ENCODE measurements at places on chromosomes 1 and 21. TPM values are rescaled to one million over a fixed set of nuclear protein-coding genes. Genes with fewer than 3 reads are reported as not detected.

- DNase-seq = peak; percentile 67
Observed at GRCh38 chr1:32759997-32760623, 57.0 kb downstream of the YARS1 start.

GRCh38 chr1:212438831-212439237 lies 6.1 kb downstream of the NENF start:
- DNase-seq = no peak

DNA sequence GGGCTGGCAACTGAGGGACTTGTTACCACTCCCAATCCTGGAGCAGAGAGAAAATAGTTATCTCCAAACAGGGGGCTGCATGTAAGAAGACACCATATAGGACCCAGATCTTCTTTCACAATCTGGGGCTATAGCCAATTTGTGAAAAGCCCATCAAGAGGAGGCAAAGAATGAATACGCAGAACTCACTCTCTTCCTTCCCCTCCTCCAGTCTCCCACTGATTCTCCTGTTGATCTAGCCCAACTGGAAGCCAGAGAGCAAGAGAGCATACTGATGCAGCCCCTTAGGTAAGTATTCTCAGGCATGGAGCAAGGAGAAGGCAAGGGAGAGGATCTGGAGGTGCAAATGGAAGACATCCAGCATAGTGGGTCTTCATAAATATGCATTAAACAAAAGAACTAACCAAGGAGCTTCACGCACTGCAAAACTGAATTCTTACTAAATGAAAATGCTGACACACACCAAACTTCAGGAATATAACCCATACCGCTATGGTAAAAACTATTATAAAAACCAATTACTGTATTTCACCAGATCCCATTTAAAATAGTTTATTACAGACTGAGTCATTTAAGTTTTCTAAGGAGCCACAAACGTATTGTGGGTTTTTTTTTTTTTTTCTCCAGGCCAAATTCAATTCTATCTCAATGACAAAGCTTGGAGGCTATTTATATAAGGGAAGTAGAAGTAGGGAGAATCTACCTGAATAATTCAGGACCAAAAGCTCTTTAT lies 15.5 kb upstream of the HMGB4 start:
- DNase-seq = no peak

DNA sequence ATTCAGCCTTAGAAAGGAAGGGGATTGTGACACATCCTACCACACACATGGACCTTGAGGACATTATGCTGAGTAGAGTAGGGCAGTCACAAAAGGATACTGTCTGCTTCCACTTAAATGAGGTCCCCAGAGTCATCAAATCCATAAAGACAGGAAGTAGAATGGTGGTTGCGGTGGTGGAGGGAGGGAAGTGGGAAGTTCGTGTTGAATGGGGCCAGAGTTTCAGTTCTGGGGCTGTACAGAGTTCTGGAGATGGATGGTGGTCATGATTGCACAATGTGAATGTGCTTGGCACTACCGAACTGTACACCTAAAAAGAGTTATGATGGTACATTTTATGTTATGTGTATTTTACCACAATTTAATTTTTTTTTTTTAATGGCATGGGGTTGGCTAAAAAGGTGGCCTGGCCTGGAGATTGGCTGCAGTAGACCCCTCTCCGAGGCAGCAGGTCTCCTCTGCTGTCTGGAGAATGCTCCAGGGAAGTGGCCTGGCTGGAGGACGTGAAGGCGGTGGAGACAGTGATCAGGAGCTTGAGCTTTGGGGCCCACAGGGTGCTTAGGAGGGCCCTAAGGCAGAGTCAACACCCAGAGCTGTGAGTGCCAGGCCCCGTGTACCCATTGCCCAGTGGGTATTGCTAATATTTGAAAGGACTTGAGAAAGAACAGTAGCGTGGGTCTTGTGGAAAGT lies 30.4 kb downstream of the IFNGR2 start:
- no peak for DNase-seq

DNA sequence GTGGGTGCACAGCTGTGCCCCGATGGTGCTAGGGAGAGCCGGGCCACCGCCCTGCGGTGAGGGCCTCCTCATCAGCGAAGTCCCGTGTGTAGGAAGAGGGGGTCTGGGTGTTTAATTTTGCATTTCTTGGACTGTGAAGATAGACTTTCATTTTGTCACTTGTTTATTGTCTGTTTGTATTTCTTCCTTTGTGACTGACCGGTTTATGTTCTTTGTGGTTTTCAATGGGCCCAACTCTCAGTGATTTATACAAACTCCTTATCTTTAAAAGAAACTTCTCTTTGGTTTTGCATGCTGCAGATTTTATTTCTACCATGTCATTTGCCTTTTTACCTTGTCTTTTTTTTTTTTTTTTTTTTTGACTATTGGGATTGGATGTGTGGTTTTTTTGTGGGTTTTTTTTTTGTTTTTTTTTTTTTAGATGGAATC lies 65.1 kb downstream of the COL18A1 start:
- no peak for DNase-seq

- DNase-seq = no peak
Observed at GRCh38 chr1:232985882-232986526, 35.6 kb downstream of the NTPCR start.

DNA sequence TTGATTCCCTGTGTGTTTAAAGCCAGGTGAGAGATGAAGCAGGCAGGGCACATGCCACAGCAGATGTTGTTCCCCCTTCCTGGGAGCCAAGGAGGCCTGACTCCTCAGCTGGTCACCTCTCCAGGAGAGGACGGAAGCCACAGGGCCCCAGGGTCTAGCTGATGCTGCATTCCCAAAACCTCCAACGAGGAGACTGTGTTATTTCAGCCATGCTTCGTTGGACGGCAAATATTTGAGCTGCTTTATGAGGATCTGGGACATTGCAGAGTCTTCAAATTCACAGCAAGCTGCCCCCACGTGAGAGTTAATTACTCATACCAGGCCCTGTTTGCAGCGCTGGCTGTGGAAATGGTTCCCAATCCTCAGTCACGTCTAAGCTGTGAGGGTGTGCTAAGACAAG lies 85.3 kb downstream of the CDC7 start:
- no peak for DNase-seq

DNA sequence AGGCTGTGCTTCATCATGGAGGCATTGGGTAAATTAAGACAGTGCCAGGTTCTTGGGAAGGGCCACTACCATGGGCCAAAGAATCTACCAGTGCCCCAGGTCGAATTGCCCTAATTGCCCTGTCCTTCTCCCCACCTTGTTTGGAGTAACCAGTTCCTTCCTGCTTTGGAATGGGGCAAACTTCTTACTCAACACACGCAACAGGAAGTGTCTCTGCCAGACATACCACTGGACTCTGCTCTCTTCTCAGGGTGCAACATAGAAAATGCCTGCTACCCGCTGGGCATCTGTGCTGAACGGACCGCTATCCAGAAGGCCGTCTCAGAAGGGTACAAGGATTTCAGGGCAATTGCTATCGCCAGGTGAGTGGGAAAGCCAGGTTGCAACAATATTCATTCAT lies 15.8 kb downstream of the CDA start:
- no peak for DNase-seq

- DNase-seq = no peak
Observed at GRCh38 chr21:32102426-32102825, 176.4 kb downstream of the MIS18A start.

DNA sequence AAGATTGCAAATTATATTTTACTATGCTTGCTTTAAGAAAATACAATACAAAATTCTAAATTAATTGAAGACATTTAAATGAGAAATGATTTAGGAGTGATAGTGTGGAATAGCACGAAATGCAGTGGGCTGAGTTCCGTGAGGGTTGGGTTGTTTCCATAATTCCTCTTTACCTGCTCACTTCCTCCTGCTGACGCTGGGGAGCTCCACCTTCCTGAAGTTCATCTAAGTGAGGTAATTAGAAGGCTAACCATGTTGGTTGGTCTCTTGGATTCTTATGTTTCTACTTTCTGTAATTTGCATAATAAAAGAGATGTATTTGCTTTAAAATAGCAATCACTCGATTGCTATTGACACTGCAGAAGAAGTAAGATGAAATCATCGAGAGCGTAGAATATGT lies 4.7 kb downstream of the OR14I1 start:
- DNase-seq = no peak

DNA sequence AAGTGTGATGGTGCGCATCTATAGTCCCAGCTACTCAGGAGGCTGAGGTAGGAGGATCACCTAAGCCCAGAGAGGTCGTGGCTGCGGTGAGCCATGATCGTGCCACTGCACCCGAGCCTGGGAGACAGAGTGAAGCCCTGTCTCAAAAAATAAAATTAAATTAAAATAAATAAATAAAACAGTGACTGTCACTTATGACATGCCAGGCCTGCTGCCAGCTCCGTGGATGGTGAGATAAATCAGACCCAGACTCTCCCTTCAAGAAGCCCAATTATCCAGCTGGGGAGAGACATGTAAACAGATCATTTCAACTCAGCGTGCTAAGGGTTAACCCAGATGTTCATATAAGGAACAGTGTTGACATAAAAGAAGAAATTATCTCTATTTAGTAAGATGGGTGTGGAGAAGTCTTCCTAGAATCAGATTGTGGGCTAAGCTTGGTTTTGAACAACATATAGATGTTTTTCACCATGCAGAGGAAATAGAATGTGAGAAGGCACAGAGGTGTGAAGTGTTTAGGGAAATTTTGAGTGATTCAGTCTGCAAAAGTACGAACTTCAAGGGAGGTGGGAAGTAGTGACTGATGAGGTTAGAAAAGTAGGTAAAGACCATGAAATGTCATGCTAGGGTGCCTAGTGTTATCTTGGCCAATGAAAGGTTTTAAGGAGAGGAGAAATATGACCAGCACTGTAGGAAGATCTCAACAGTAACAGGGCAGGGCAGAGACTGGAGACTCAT lies 18.3 kb downstream of the YARS1 start:
- no peak for DNase-seq

DNA sequence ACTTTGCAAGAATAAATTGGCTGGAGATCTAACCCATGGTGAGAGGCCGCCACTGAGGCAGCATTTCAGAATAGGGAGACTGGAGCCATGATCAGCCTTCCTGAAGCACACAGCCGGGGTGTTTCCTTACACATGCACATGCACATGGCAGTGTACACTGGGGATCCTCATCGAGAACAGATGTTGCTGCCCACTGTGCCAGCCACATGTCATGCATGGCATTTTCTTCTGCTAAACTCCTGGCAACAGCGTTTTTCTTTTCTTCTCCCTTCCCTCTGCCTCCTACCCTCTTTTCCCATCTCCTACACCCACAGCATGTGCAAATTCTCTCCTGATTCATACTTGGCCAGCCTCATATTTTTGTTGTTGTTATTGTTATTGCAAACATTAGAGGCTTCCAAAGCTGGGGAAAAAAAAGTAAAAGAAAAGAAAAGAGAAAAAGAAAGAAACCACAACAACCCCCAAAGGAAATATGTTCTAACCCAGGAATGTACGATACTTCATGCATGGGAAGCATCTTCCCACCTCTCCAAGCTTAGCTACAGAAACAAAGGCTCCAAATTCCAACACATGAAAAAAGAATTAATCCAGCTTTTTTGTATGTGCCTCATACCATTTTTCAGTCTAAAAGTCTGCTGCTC lies 344.0 kb downstream of the ASTN1 start:
- DNase-seq = no peak

GRCh38 chr1:42453386-42453785 lies 2.4 kb downstream of the ZMYND12 start:
- DNase-seq = no peak

AURKAIP1 gene
- total RNA-seq = 100 TPM

LHX8 gene
- total RNA-seq = not detected

MAP7D1 gene
- total RNA-seq = 126 TPM

P3H1 gene
- total RNA-seq = 27.4 TPM

All from omental fat pad (tissue), 4 donors.